ENCODE measurements at places on chromosomes 13 and 19.

GRCh38 chr19:41626877-41627276, at the start of gene CEACAM4:
TSS of gene CEACAM4 (minus strand) at chr19:41627074. CDS start at chr19:41626963, 111 bp downstream.
- no peak for DNase-seq

- no peak for DNase-seq
These were observed 15.1 kb downstream of the TM9SF2 start for GRCh38 chr13:99516153-99516929.

DNA sequence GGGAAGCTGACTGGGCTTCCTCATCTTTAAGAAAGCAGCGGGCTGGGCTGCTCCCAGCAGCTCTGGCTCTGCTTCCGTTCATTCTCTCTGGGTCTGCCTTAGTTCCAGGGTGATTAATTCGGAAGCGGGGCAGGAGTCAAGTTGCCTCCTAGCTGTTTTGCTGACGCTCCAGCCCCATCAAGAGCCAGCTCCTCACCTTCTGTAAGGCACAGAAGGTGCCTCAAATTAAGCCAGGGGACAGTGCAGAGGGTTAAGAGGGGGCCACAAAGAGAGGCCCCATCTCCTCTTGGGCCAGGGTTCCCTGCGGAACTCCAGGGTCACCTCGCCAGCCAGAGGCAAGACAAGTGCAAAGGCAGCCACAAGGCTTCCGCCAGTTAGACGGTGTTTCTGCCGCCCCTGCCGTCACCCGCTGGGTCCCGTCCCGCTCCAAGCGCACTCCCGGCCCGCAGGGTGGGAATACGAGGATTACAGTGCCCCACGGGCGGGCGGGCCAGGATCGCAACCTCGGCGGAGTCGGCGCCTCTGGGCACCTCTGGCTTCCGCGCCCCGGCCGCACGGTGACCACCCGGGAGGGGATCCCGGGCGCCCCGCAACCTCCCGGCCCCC, 508 bp downstream of the SLC15A1 start:
- DNase-seq = no peak

- no peak for DNase-seq
These were observed 18.8 kb upstream of the EDDM13 start for GRCh38 chr19:56253737-56254136.

GRCh38 chr13:64154514-64154913, 2738.9 kb upstream of the PCDH20 start:
- DNase-seq = no peak

- DNase-seq = no peak
These were observed 64.3 kb downstream of the RASL11A start for GRCh38 chr13:27334774-27335435.

DNA sequence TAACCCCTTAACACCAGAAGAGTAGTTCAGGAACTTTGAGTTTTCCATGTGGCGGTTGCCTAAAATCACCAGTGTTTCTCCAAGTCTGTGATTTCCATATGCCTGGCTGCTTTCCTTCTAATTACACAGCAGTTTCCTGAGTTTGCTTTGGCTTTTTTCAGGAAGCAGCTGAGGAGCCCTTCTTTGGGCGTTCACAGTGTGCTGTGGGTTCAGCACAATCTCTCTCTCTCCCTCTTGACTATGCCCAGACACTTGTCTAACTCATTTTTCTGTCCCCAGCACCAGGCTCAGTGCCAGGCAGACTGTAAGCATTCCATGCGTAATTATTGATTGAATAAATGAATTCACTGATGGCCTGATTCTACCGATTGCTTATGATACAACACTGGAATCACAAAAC, 19.7 kb downstream of the SCEL start:
- no peak for DNase-seq

DNA sequence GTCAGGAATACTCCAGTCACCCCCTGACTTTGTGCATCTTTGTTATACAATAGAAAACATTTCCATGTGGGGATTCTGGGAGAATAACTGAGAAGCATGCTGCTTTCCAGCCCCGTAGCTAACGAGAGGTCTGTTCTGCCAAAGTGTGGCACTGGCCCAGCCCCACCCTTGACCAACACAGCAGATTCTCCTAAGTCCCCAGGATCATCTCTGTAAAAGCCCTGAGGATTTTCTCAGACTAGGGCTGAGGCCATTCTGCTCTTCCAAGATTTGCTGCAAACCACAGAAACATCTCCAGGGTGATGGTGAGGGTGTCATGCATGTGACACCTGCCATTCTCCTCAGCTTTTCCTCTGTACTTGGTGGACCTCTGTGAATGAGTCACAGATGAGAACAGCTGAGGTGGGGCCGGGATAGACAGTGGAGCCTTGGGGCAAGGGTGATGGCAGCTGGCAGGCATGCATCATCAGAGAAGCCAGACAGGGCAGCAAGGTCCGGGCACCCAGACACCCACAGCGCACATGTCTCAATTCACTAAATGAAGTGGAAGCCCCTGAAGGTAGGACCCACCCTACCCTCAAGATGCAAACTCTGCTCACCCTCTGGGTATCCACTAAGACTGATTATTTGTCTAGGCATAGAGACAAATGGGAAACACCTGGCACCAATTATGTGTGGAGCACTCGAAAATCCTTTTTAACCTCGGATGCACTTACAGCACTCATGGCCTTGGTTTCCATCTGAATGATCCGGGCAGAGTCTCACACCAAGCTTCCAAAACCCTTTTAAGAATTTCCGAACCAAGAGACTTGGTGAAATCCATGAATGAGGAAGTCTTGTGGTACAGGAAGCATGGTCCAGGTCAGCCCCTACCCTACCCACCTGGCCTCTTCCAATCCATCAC, 20.1 kb upstream of the DOCK9 start:
- no peak for DNase-seq

GRCh38 chr13:86960876-86961275, 710.3 kb upstream of the SLITRK5 start:
- no peak for DNase-seq

All from mucosa of gallbladder (tissue), 1 donor.